SJCRH30 (cell line): ENCODE measurements at places on chromosomes 5 and 9.

GRCh38 chr9:85487872-85488271 is 253.9 kb downstream of the AGTPBP1 start:
- DNase-seq: no peak

GRCh38 chr5:4015709-4016108 is 420.1 kb downstream of the IRX1 start:
- no peak for DNase-seq

DNA sequence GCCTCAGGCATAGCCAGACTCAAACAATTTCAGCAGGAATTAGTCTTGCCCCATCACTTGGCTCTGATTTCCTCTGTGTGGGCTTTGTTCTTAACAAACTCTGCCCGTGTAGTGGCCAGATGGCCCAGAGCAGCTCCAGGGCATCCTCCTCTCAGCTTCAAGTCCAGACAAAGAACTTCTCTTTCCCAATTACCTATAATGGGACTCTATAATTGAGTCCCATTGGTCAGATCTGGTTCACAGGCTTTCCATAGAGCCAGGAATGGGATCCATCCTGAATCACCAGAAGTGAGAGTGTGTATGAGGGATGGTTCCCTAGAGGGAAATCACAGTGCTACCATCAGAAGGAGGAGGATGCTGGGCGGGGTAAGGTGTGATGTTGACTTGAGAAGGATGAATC is 515.8 kb downstream of the KIF4B start:
- no peak for DNase-seq

DNA sequence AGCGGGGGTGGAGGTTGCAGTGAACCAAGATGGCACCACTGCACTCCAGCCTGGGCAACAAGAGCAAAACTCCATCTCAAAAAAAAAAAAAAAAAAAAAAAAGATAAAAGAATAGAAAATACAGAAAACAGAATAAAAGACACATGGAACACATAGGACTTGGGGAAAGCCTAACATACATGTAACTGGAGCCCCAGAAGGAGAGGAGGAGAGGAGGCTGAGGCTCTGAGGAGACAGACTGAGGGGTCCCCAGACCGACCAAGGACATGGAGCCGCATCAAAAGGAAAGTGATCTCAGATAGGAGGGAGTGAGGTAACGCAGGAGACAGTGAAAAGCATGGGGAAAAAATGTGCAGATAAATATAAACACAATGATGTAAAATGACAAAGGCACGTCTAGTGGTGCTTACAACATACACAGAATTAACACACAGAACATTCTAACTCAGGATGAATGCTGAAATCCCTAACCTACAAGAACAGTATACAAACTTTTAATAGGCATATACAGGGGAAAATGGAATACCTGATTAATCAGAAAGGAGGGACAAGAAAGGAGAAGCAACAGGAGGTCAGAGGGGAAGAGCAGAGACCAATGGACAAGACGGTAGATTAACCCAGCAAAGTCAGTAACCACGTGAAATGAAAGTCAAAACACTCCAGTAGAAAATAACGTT is 65.2 kb upstream of the UBAC1 start:
- DNase-seq: no peak

DNA sequence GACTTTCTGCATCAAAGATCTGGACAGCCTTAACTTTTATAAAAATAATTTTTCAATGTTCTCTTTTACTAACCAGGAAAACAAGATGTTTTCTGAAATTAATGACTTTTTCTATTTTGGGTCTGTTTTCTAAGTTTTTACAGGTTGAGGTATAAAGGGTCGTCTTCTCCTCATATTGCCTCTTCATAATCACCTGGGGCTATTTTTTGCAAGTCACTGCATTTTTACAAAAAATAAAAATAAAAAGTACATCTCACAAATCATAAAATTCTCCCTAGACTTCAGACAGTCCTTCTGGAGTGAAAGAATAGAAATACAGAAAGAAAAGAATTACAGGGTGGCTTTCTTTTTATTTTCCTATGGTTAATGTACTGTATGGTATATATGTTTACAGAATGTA is 168.5 kb downstream of the PALM2AKAP2 start:
- no peak for DNase-seq

DNA sequence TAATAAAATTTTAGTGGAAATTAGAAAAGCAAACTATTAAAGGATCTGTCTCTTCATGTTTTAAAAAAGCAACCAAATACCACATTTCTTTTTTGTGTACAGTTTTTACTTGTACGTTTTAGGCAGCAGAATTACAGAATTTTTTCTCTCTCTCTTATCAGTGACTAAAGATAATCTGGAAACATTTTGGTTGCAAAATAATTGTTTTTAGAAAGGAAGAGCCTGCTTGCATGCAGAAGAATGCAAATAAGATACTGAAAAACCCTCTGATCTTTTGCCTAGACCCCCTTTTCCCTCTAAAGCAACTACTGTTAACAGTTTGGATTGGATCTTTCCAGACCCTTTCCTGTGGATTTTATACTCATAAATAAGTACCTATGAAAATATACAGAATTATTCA is 75.9 kb upstream of the SGCD start:
- DNase-seq: no peak

DNA sequence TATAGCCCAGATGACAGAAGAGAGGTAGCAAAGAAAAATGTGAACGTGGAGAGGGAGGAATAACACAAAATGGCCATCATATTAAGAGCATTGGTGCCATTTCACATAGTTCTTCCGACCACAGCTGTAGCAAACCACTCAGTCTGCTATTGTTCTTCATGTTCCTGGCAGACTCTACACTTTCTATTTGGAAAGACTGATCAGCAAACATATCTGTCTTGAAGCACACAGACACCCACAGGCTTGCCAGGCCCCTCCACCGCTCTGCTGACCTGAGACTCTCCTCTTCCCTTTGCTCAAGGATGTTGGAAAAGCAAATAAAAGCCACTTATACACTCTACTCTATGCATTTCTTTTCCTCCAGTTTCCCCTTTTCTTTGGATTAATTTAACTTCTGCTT is 298.0 kb downstream of the FBXL7 start:
- DNase-seq: peak; percentile 58

- no peak for DNase-seq
Observed at GRCh38 chr5:172858511-172858989, 24.5 kb downstream of the ERGIC1 start.

- no peak for DNase-seq
Observed at GRCh38 chr5:90613459-90613858, 54.9 kb downstream of the ADGRV1 start.

DNA sequence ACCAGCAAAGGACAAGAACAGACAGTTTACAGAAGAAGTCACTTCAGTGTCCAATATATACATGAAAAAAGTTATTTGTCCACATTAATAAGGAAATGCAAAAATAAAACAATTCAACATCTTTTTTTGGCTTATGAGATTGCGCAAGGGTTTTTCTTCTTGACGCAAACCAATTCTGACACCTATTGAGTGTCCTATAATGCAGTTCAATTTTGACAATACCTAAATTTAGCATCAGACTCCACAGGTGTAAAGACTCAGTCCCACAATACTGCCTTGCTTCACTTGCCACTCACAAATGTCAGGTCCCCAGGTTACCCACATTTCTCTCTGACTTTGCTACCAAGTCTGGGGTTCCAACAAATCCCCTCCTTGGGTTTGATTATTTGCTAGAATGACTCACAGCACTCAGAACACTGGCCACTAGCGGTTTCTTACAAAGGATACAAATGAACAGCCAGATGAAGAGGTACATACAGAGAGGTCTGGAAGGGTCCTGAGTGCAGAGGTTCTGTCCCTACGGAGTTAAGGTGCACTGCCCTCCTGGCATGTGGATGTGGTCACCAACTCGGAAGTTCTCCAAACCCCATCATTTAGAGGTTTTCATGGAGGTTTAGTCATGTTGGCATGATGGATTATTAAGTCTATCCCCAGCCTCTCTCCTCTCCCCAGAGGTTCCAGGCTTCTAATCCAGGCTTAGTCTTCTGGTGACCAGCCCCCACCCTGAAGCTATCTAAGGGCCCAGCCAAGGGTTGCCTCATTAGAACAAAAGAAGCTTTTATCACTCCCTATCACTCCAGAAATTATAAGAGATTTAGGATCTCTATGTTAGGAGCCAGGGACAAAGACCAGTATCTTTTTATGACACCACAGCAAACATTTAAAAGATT is 27.0 kb upstream of the SLC22A5 start:
- peak; percentile 90 for DNase-seq

DNA sequence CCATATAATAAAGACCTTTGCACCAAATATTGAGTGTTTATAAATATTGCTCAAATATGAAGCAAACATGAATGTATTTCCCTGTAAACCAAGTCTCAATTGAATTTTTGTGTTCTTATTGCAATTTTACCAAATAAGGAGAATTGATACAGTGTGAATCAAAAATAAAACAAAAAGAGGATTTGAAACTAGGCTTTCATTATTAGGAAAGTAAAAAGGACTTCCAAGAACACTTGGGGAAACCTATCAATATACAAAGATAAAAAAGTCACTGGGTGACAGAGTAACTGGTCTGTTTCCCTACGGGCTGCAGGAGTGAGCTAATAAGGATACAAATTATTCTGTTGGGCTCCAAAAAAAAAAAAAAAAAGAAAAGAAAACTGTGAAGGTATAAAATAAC is 44.8 kb upstream of the SNX2 start:
- DNase-seq: no peak

- no peak for DNase-seq
Observed at GRCh38 chr9:131020862-131021261, 11.9 kb downstream of the LAMC3 start.

- no peak for DNase-seq
Observed at GRCh38 chr9:2465921-2466460, 155.6 kb upstream of the VLDLR start.
